ENCODE measurements at places on chromosomes 12 and 14.

- no peak for DNase-seq
Measured at GRCh38 chr12:13257356-13257875, 60.9 kb downstream of the EMP1 start.

- DNase-seq = no peak
Measured at GRCh38 chr14:105064721-105065143, 498 bp downstream of the GPR132 start.

GRCh38 chr12:84641940-84642545, 270.6 kb downstream of the SLC6A15 start:
- DNase-seq = no peak

DNA sequence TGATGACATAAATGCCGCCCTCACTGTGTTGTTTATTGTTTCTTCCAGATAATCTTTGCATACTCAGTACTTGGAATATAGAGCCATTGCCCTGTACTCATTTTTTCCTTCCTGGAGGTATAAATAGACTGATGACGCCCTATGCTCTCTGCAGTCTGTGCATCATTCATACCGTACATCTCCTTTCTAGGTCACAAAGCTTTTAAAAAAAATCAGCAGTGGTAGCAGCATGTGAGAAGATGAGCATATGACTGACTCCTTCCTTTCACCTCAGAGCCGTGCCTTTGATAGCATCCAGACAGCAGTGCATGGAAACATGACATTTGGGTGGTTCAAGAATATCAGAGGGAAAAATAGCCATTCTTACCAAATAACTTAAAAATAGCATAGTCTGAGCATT, 77.3 kb downstream of the PDE3A start:
- DNase-seq = no peak

DNA sequence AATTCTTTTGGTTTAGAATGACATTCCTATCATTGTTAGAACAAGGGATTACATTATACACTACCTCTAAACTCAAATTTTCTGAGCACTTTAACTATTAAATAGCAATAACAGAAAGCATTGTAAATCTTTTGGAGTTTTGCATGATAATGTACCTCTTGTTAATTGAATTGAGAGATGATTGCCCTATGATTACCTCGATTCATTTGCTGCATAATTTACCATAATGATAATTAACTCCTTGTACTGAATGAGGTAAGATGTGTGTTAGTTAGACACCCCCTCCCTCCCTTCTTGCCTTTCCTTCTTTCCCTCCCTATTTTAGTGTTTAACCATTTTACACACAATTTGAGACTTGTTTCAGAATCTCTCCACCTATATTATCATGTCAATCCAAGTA, 469.2 kb downstream of the DIO2 start:
- DNase-seq = no peak

- no peak for DNase-seq
Measured at GRCh38 chr12:121613462-121613861, 12.9 kb upstream of the ORAI1 start.

- no peak for DNase-seq
Measured at GRCh38 chr12:62304560-62304959, 44.4 kb downstream of the USP15 start.

DNA sequence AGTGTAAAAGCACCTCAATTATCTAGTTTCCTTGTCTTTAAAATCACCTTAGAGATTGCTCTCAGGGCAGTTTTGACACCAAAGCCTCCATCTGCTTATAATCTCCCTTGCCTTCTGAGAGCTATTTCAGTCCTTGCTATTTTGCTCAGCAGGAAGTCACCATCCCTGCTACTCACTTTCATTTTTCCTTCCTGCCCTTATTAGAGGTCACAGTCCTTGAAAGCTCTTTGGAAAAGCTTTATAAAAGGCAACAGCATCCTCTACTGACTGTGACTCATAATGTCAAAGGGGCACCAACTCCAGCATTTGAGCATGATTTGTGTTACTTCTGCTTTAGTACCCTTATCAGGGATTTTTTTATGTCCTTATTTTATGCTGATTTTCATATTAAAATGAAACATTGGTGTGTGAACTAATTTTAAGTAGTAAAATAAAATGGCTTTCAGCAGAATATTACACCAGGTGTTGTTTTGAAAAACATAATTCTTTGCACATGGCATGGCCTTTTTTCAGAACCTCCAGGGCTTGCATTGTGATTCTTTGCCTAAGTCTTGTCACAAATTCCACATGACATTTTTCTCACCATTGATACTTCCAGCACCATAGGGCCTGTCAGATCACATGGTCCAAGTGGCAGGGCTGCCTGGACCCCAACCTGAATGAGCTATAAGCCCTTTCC, 213.0 kb downstream of the ADAMTS20 start:
- DNase-seq = peak; percentile 11

GRCh38 chr14:104596451-104596918, 8.1 kb downstream of the TMEM179 start:
- DNase-seq = no peak

DNA sequence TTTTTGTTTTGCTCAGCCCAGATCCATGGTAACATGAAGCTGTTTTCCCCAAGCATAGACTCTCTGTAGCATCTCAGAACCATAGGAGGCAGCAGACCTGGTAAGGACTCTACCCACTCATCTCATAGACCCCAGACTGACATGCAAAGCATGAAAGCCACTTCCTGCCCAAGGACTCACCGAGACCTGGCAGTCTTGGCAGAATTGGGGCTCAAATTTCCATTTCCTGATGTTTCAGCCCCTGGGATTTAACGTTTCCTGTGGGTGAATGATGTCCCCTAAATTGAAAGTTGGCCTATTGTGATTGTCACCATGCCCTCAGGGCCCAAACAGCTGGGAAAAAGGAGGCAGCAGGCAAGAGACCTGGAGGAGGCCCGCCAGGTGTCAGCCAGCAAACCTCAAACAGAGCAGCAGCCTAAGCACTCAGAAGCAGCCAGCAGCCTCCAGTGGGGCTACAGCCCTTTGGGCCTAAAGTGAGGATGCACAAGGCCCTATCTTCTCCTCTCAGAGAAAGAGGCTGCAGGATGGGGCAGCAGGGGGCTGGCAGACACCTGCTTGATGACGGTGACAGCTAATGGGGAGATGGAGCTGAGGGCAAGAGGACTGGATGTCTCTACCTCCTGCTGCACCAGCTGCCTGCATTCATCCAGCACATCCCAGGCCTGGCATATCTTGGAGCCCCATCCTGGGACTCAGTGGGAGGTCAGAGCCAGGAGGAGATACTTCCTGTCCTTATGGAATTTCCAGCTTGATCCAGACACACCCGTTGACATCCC, 8.5 kb downstream of the KRT85 start:
- peak; percentile 79 for DNase-seq

- peak; percentile 100 for DNase-seq
Measured at GRCh38 chr12:120317224-120318105, 10.1 kb downstream of the PLA2G1B start.

- no peak for DNase-seq
Measured at GRCh38 chr12:121810833-121811433, 7.1 kb downstream of the SETD1B start.

DNA sequence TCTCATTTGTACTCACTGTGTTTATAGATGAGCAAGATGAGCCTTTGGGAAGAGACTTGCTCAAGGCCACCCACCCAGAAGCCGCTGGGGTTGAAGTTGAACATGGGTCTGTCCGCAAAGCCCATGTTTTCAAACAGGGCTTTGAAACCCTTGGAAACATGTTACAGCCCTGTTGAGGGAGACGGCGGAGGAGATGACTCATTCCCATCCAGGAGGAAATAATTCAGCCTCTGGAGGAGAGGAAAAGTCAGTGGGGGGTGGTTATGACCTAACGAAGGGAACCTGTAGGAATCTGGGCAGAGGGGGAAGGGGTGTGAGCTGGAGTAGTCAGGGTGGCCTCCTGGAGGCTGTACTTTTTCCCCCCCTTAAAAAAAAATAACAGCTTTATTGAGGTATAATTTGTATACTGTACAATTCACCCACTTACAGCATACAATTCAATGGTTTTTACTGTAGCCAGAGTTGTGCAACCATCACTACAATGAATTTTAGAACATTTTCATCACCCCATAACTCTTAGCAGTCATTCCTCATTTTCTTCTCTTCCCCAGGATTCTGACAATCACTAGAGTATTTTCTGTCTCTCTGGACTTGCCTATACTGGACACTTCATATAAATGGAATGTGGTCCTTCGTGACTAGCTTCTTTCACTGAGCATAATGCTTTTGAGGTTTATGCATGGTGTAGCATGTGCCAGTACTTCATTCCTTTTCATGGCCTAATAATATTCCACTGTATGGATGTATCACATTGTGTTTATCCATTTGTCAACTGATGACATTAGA, 1.9 kb upstream of the RIN3 start:
- DNase-seq = no peak

DNA sequence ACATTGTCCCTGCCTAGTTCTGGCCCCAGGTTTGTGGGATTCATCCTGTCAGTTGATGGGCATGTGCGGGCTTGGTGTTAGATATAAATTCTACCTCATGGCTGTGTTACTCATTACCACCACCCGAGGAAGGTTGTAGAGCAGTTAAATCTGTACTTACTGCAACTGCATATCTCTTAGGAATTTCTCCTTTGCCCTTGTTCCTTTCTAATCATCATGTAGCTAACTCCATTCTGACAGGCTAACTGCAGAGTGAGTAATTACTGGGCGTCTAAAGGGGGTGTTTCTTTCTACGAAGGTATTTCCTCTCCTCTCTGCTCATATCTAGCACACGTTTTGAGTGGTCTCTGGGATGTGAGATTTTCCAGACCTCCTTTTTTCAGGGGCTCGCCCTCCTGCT, 1076.7 kb downstream of the TMTC2 start:
- no peak for DNase-seq

- no peak for DNase-seq
Measured at GRCh38 chr14:23428686-23429495, 6.6 kb downstream of the MYH7 start.

- no peak for DNase-seq
Measured at GRCh38 chr12:116476227-116476822, 82.9 kb upstream of the MAP1LC3B2 start.

DNA sequence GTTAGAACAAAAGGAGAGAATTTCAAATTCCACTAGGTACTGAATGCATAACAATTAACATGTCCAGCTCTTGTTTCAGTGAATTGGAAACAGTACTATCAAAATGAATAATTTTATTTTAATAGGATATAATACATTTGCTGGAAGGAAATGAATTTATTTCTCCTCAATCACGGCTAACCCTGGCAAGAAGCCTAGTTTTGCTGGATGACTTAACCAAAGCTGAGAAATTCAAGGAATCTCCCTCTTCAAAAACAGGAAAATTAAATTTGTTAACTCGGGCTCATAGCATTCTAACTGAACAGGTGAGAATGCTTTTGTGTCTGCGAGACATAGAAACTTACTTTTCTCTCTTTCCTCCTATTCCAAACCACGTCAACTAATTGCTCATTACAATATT, 163.5 kb upstream of the NEDD1 start:
- no peak for DNase-seq

DNA sequence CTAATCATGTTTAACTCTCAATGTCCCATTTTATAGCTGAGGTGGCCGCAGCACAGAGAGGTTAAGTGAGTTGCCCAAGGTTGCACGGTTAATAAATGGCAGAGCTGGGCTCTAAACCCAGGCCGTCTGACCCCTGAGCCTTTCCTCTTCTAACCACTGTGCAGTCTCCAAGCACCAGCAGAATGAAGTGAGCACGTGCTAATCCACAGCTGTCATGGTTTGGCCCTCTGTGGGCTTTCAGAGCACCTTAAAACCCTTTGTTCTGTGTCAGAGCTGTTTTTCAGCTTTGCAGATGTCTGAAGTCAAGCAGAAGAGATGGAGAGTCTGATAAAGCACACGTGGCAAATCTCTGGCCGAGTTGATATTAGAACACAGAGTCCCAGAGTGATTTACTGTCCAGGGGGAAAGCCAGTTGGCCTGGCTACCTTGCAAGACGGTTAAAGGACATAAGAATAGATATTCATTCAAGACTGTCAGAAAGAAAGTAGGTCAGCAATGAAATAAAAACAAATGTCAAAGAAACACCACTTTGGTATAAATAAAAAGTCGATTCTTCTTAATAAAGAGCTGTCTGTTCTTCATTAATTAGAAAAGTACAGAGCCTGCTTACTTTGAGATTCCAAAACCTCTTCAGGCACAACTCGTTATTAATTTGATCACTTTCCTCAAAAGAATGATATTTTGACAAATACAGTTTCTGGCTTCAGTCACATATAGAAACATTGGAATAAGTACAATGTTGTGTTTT, 107.3 kb downstream of the CRADD start:
- peak; percentile 71 for DNase-seq

DNA sequence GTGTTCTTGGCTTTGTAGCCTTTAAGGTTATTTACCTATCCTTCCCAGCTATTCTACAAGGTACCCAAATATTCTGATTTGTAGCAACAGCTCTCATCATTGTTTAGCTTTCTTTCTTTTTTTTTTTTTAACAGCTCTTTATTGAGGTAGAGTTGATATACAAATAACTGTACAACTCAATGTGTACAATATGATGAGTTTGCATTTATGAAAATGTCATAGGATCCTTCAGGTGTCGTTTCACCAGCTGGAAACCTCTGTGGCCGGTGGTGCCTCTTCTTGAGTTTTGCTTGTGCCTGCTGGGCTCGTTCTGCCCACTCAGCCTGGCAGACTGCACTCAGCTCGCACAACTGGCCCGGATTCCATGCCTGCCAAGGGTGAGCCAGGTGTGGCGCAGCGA, 26.9 kb upstream of the TBPL2 start:
- no peak for DNase-seq

- DNase-seq = no peak
Measured at GRCh38 chr12:65259501-65259900, 19.0 kb upstream of the MSRB3 start.

DNA sequence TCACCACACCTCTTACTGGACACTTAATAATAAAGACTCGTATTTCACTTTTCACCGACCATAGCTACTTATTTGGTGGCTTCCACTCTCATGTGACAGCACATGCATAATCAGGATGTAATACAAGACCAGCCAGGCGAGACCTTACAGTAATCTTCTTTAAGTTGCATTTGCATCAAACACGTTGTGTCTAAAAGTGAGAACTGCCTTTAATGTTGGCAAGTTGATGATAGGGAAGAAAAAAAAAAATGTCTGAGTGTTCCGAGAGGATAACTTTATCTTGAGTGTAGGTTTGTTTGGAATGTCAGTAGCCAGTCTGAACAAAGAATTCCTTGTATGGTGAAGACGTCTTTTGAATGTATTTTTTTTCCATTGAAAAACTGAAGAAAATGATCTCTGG, 440.4 kb downstream of the ADAMTS20 start:
- DNase-seq = no peak

DNA sequence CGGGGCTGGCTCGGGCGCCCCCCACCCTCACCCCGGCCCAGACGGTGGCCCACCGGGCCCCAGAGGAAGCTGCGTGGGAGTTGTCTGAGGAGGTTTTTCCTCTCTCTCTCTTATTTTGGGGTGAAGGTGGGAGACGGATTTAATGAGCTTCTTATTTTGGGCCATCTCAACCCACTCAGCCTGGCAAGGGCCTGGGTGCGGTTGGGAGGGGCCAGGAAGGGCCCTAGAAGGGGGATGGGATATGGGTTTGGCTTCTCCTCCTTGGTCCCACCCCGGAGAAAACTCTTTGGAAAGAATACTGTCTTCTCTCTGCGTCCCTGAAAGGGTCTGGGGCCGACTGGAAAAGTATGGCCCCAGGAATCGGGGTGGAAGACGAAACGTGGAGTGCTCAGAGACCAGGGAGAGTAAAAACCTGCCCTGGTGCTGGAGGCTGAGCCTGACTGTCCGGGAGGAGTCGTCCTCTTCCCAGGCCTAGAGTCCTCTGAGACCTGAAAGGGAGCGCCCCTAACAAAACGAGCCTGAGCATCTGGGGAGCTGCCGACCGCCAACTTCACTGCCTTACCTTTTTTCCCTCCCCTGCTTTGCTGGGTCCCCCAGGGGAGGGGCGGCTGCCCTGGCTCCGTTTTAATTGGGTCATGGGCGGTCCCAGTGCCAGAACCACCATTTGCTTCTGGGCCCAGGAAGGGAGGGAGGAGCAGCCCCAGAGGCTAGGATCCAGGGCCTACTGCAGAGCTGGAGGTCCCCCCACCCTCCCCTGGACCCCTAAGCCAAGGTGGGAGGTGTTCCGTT, 1.6 kb downstream of the MMP14 start:
- DNase-seq = no peak
